ENCODE measurements at places on chromosomes 11 and 22.

- DNase-seq, result no peak
Observed at GRCh38 chr11:130738611-130739010, 177.7 kb downstream of the SNX19 start.

DNA sequence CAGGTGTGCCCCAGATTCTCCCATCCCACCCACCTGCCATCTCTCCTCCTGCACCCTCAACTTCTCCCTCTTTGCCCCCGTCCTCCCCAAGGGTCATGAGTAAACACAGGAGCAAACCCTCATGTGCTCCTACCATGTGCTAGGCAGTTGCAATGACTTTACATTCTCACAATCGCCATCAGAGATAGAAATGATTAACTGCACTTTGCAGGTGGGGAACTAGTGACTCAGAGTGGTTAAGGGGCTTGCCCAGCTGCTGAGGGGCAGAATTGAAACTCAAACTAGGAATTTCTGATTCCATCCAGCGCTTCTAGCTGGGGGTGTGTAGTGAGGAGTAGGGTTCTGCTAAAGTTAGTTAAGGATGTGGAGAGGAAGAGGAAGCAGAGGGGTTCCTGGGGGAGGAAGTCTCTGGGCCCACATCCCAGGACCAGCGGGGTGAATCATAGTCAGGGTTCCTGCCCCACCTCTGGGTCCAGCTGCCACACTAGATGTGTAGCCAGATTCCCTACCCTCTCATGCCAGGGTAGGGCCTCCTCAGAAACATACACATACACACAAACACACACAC, 16.0 kb upstream of the PRG2 start:
- DNase-seq, result no peak

DNA sequence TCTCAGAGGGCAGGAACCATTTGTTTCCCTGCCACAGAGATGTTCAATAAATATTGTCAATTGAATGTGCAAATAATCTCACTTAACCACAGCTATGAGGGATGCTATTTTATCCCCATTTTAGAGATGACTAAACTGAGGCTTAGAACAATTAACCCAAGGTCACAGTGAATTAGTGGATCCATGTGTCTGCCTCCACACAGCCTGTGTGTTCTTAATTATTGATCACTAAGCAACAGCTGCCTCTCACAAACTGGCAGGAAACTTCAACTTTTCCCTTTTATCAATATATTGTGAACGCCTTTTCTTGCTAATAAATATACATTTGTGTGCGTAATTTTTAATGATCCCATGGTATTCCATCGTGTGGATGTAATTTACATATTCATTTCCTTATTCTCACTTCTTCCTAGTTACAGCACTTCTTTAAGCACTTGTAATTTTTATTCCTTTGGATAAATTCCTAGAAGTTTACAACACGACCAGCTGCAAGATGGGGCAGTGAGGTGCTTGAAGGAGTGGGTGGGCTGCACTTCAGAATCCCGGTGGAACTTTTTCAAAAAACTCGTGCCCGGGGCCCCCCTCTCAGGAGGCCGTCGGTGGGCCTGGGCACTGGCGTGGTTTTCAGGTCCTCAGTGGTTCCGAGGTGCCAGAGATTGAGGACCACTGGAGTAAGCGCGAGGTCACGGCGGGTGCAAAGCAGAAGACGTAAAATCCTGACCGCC, 915 bp upstream of the SREBF2 start:
- no peak for DNase-seq

GRCh38 chr11:100984668-100985067, 144.9 kb downstream of the PGR start:
- DNase-seq, result no peak

DNA sequence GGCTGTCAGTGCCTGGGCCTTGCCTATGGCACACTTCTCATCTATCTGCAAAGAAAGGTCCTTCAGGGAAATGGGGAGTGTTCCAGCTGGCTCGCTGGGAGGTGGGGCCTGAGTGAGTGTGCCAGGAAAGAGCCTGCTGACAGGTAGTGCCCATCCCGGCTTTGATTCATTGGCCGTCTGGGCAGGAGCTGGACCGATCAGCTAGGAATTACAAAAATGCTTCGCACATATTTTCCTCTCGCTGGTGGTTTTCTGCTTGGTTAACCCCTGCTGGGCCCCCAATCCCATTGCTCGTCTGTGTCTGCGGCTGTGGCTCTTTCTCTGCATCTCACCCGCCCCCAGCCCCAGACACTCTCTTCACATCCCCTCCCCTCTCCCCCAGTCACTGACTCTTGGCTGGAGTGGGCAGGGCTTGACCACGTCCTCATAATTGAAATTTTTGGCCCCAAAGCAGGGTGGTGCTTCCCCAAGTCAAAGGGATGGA, 10.8 kb downstream of the LIF start:
- no peak for DNase-seq

DNA sequence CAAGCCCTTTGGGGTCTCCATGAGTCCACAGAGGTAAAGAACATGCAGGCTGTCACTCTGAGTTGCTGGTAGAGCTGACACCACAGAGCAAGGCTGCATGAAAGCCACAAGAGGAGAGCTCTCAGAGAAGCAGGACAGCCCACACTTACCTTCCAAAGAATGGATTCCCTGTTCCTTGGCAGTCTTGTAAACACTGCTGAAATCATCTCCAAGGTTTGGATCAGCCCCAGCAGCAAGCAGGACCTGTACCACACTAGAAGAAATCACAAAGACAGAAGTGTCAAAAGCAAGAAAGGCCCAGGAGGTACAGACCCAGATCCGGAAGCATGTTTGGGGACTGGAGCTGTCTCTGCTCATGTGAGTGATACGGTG, 54.2 kb downstream of the CLPB start:
- DNase-seq, result no peak

GRCh38 chr11:73393479-73394415, 17.5 kb downstream of the RELT start:
- peak; percentile 86 for DNase-seq

- DNase-seq, result no peak
Observed at GRCh38 chr11:45169310-45170072, 23.1 kb downstream of the PRDM11 start.

DNA sequence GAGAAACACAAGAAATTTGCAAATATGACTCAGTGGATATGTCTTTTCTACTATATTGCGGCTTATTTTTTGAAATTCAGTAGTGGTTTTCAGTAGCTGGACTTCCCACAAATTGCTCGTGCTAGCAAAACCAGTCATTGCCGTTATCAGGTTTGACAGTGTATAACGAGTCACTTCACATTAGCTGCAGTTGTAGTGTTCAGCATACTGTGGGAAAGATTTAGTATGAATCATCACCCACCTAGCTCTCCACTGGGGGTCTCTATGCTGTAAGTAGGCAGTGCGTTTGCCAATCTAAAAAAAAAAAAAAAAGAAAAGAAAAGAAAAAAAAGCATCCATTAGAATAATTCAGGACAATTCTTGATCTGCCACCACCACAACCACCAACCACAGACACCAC, 1318.9 kb downstream of the LRRC4C start:
- no peak for DNase-seq

DNA sequence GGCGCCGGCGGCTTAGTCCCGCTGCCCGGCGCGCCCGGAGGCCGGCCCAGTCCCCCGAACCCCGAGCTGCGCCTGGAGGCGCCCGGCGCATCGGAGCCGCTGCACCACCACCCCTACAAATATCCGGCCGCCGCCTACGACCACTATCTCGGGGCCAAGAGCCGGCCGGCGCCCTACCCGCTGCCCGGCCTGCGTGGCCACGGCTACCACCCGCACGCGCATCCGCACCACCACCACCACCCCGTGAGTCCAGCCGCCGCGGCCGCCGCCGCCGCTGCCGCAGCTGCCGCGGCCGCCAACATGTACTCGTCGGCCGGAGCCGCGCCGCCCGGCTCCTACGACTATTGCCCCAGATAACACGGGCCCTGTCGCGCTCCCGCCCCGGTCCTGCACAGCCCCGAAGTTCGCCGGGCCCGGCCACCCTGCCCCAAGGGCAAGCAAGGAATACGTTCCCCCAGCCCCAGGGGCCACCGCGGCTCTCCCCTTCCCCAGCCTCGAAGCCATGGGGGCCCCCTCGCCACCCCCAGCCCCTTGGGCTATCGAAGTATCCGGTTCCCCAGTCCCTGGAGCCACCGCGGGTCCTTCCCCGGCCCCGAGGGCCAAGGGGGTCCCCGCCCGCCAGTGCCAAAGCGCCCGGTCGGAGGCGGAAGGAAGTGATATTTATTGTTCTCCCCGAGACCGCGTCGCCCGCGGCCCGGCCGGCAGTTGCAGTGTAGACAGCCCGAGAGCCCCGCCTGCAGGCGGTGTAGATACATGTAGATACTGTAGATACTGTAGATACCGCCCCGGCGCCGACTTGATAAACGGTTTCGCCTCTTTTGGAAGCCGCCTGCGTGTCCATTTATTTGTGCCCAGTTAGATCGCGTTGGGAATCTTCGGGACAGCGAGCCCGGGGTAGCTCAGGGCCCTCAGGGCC, 6.2 kb downstream of the TBX1 start:
- no peak for DNase-seq

DNA sequence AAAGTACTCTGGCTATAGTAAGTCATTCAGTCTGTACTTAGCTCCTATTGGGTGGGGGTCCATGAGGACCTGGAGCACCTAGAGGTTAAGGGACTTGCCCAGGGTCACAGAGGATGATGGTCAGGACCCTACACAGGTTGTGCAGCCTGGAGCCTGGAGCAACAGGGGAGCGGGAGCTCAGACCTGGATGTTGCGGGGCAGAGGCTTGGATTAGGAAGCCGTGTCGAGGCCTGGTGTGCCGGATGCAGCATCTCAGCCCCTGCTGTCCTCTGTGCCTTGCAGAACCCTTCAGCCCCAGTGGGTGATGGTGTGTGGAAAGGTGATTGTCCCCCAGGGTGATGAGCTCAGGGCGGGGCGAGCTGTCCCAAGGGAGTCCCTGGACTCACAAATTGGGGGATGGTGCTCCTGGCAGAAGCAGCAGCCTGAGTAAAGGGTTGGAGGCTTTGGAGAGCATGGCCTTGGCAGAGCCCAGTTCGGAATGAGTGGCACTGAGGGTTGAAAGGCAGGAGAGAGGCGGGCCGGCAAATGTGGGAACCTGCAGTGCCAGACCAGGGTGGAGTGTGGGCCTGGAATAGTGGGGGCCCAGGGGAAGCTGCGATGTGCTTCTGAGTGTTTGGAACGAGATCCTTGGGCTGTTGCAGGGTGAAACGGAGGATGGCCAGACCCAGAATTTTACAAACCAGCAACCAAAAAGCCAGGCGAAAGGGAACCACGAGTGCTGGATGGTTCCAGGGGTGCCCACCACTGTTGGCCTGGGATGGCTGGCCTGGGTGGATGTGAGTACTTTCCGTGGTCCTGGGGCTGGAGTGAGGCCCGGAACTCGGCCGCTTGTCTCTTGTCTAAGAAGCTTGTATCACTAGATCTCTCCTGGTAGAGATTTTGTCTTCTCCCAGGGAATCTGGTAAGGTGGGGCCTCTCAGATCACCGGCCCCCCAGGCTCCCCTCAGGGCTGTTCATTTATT, 2.9 kb downstream of the TPCN2 start:
- no peak for DNase-seq

- DNase-seq, result no peak
Observed at GRCh38 chr11:68315171-68315920, 3.0 kb downstream of the LRP5 start.

- DNase-seq, result no peak
Observed at GRCh38 chr22:27791159-27791858, 10.2 kb downstream of the MN1 start.

GRCh38 chr11:20457001-20457799, 69.7 kb downstream of the PRMT3 start:
- DNase-seq, result no peak
